ENCODE measurements at places on chromosomes 5 and 9.

- DNase-seq = no peak
Measured at GRCh38 chr5:77719666-77720363, 56.3 kb downstream of the TBCA start.

DNA sequence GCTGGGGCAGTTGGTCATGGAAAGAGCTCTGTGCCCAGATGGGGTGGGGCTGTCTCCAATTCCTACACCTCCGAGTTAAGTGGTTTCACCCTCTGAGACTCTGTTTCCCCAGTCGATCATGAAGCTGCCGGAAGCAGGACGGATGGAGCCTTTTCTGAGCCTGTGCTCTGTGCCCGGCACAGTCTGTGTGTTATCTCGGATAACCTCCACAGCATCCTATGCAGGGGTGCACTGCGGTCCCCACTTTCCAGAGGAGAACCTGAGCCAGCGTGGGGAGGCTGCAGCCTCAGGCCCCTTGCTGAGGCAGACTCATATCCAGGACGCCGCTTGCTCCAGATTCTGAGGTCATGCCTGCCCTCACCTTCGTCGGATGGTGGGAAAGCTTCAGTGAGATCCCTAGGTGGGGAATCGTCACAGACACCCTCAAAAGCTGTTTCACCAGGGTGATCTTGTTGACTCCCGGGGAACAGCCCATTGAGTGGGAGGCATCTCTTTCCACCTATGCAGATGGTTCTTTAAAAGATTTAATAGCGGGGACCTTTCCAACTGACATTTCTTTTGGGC, 6.9 kb upstream of the COL5A1 start:
- no peak for DNase-seq

- no peak for DNase-seq
Measured at GRCh38 chr5:64018966-64019365, 56.7 kb upstream of the HTR1A start.

DNA sequence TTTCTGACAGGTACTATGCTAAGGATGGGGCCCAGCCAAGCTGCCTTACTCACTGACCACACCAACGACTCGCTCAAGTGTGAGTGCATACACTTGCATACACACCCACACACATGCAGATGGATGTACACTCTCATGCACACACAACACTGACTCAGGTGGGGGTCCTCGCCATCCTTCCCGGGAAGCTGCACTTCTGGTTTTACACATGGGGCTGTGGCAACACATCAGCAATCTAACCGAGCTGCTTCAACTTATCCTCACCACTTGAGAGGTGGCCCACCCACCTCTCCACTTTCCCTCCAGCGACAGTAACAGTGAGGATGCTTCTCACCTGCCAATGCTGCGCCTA, 67.2 kb upstream of the SLC25A51 start:
- DNase-seq = no peak

GRCh38 chr5:15320871-15321270, 179.1 kb upstream of the FBXL7 start:
- DNase-seq = no peak

DNA sequence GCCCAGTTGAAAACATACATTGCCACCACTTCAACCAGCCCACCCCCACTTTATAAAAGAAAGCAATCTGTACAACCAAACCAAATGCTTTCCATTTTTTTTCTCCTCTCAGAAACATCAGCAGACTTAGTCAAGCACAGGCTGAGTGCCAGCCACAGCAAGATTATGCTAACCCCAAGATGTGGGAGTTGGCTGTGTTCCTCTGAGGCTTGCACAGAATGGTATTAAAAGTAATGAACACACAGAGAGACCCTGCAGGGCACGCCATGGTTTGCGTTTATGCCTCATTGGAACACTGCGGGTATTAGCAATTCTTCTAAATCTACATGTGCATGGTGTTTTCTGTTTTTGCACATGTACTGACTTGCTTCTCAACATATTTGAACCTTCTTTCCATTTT, 419.9 kb upstream of the GRAMD2B start:
- DNase-seq = no peak

DNA sequence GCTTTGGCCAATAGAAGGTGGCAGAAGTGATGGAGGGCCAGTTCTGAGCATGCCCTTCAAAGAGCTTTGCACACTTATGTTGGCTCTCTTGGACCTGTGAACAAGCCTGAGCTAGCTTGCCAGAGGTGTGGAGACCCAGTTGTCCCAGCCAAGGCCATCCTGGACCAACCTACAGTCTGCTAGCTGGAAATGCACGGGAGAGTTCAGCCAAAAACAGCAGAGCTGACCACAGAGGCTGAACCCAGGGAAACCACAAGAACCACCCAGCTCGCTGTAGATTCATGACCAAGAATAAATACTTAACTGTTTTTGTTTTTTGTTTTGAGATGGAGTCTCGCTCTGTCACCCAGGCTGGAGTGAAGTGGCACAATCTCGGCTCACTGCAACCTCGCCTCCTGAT, 65.4 kb upstream of the HAND1 start:
- DNase-seq = no peak

- DNase-seq = no peak
Measured at GRCh38 chr5:11407556-11408145, 496.6 kb downstream of the CTNND2 start.

DNA sequence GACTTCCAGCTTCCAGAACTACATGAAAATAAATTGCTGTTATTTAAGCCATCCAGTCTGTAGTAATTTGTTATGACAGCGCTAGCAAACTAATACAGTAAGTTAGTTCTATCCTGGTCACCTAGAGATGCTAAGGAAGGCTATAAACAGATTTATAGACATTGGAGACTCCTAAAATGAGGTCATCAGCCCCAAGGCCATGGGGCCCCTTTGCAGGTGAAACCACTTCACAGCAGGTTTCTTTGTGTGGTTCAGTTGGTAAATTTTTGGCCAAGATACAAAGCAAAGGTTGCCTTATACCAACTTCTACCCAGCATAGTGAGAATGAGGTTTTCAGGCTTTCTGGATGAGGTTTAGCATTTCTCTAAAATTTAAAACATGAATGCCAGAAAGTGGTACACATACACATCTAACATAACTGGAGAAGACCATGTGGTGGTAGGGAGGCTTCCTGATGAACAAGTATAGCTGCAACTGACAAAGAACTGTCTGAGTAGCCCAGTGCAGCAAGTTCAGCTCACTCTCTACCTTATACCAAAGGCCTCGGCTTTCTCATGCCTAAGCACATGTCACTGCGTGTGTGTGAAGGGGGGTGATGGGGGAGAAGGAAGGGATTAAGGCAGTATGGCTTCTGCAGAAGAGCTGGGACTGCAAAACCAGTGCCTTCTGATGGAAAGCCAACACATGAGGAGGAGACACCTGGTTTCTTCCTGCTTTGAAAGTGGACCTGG, 264.6 kb upstream of the TAS2R1 start:
- DNase-seq = no peak
